ENCODE measurements at places on chromosomes 7 and 10. TPM values are rescaled to one million over a fixed set of nuclear protein-coding genes. Genes with fewer than 3 reads are reported as not detected.
A peak's percentile ranks its signal among the peaks of the same experiment; 100 is the strongest.

The SPDYE5 gene
- 12.5 TPM for total RNA-seq

The TMEM236 gene
- 0.47 TPM for total RNA-seq

The CTTNBP2 gene
- total RNA-seq, result 3.4 TPM

The BEND7 gene
- 31.2 TPM for total RNA-seq

The CCT6A gene
- 96.4 TPM for total RNA-seq

The AMZ1 gene
- total RNA-seq, result 1.1 TPM

The ELAPOR2 gene
- 7.8 TPM for total RNA-seq

The GPR158 gene
- total RNA-seq, result 2.5 TPM

The CDK5 gene
- 15.4 TPM for total RNA-seq

- no peaks in the 10 kb centered on the region for H3K27me3 ChIP-seq
- H3K4me3 ChIP-seq, result no peak overlapping the region
- H3K4me1 ChIP-seq, result no peaks in the 10 kb centered on the region
- no peak for DNase-seq
- no peak overlapping the region for H3K27ac ChIP-seq
- no peaks in the 10 kb centered on the region for H3K36me3 ChIP-seq
These were observed 584.7 kb downstream of the PHTF2 start for GRCh38 chr7:78383096-78383880.

DNA sequence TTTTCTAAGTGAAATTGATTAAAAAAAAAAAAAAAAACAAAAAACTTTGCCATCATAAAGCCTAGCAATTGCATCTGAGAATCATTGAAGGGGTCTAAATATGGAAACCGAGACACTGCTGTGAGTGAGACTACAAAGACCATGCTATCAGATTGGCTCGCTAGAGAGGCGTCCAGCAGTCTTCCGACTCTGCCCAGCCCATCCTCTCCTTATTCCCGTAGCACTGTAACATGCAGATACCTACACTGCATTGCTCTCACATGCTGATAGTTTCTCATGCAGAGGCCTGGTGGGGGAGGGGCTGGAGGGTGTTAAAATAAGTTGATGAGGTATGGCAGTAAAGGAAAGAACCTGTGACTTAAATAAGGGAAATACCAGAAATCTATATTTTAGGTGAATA is 130.7 kb downstream of the NRF1 start:
- H3K36me3 ChIP-seq, result no peaks in the 10 kb centered on the region
- no peaks in the 10 kb centered on the region for H3K27me3 ChIP-seq
- no peak overlapping the region for H3K4me3 ChIP-seq
- DNase-seq, result no peak
- H3K4me1 ChIP-seq, result peaks cover 9% of the 10 kb centered on the region

DNA sequence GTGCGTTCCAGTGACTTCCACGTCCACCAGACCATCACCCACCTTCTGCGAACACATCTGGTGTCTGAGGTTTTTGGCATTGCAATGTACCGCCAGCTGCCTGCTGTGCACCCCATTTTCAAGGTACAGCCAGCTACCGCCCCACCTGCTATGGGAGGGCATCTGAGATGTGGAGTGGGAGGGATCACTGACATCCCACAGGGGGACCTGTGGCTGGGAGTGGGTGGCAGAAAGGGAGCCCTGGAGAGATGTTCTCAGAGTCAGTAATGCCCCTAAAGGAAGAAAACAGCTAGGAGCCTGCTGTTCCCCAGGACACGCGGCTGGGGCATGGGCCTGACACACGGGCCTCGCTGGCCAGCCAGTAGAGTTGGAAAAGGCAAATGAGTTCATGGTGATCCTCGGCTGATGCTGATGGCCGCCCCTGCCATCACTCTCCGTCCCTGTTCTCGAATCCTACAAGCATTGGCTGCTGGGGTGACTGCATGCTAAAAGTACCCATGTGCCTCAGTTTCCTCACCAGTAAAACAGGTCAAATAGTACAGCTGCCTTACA is 66.6 kb downstream of the ALOX5 start:
- no peak overlapping the region for H3K27ac ChIP-seq
- no peaks in the 10 kb centered on the region for H3K36me3 ChIP-seq
- H3K4me3 ChIP-seq, result no peak overlapping the region
- no peaks in the 10 kb centered on the region for H3K4me1 ChIP-seq
- DNase-seq, result no peak
- H3K27me3 ChIP-seq, result no peaks in the 10 kb centered on the region

GRCh38 chr10:84047258-84048010 is 91.9 kb upstream of the GHITM start:
- H3K4me1 ChIP-seq, result no peaks in the 10 kb centered on the region
- H3K36me3 ChIP-seq, result no peaks in the 10 kb centered on the region
- no peak overlapping the region for H3K27ac ChIP-seq
- no peak overlapping the region for H3K4me3 ChIP-seq

DNA sequence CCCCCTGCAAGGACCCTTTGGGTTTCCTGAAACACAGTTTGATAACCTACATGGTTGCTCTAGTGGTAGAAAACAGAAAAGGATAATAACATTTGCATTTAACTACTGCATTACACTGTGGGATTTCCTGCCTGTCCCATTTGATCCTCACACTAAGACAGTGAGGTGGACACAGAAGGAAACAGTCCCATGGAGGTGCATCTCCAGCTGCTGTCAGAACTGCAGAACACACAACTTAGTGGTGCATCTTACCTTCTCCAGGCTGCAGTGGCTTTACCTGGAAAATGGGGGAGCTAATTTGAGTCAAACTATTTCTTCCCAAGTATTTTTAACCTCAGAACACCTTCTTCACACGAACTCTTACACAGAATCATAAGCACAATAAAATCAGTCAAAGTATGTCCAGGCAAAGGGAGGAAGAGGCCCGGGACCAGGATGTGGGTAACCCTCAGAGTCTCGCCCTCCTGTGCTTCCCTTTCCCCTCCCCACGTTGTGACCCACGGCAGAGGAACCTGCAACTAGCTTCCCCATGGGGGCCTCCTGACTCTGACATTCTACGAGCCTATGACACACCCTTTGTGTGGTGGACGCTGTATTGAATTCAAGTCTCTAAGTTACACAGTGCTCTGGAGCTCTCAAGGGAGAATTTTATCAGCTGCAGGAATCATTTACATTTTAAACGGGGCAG is 33.7 kb downstream of the SCRN1 start:
- no peaks in the 10 kb centered on the region for H3K36me3 ChIP-seq
- H3K4me3 ChIP-seq, result no peak overlapping the region
- no peaks in the 10 kb centered on the region for H3K27me3 ChIP-seq
- H3K27ac ChIP-seq, result no peak overlapping the region

DNA sequence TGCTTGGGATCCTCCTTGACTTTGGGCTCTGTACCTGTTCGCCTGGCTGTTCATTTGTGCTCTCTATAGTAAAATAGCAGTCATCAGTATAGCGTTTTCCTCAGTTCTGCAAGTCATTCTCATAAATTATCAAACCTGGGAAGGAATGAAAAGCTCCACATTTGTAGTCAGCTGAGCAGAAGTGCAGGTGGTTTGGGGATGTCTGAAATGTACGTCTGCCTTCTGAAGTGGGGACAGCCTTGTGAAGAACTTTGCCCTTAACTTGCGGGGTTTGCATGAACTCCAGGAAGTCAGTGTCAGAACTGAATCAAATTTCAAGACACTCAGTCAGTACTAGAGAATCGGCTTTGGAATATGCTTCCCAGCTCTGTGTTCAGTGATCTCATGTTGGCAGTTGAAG is 358.3 kb upstream of the PRKCQ start:
- no peaks in the 10 kb centered on the region for H3K36me3 ChIP-seq
- no peak overlapping the region for H3K4me3 ChIP-seq
- no peaks in the 10 kb centered on the region for H3K27me3 ChIP-seq
- H3K4me1 ChIP-seq, result no peaks in the 10 kb centered on the region

GRCh38 chr7:66452165-66452564 is 176.5 kb upstream of the KCTD7 start:
- H3K27me3 ChIP-seq, result no peaks in the 10 kb centered on the region
- no peak overlapping the region for H3K4me3 ChIP-seq
- no peak overlapping the region for H3K27ac ChIP-seq
- DNase-seq, result no peak
- no peaks in the 10 kb centered on the region for H3K36me3 ChIP-seq

DNA sequence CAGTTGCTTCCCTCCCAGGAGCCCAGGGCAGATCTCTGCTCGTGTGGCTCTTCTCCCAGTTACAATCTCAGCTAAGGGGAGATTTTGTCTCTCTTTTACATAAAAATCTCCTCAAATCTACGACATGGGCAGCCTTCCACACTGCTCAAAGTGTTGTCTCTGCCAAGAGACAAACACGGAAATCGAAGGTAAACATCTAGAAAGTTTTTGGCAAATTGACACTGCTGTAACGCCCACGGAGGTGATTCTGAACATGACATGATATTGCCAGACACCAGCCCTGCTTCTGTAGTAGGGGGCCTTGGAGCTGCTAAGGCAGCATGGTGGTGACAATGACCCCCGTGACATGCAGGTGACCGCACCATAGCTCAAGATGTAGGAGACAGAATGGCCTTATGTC is 128.3 kb downstream of the CCDC3 start:
- no peaks in the 10 kb centered on the region for H3K36me3 ChIP-seq
- peaks cover 5% of the 10 kb centered on the region for H3K4me1 ChIP-seq
- H3K4me3 ChIP-seq, result no peak overlapping the region
- no peak for DNase-seq

- H3K4me1 ChIP-seq, result no peaks in the 10 kb centered on the region
- no peak overlapping the region for H3K27ac ChIP-seq
- H3K36me3 ChIP-seq, result no peaks in the 10 kb centered on the region
- H3K27me3 ChIP-seq, result no peaks in the 10 kb centered on the region
- DNase-seq, result no peak
These were observed 99.3 kb downstream of the CDC14C start for GRCh38 chr7:49023345-49024328.

DNA sequence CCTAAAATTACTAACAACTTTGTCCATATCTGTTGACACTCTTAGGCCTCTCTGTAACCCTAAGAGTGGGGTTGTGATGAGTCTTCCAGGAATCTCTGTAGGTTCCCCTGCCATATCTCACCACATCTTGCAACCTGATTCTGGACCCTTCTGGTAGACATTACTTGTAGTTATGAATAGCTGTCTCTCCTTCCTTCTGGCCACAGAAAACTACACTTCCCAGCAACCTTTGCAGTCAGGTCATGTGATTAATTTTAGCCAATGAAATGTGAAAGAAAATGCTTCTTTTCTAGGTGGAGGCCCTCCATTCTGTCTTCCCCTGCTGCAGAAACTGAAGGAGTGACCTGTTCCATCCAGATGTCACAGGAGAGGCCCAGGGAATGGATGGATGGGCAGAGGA is 147.6 kb upstream of the AOAH start:
- H3K27ac ChIP-seq, result no peak overlapping the region
- no peak overlapping the region for H3K4me3 ChIP-seq
- H3K36me3 ChIP-seq, result no peaks in the 10 kb centered on the region
- no peaks in the 10 kb centered on the region for H3K27me3 ChIP-seq

- no peak overlapping the region for H3K27ac ChIP-seq
- no peaks in the 10 kb centered on the region for H3K36me3 ChIP-seq
- H3K4me3 ChIP-seq, result no peak overlapping the region
These were observed 33.7 kb upstream of the DGKI start for GRCh38 chr7:137880432-137880831.

DNA sequence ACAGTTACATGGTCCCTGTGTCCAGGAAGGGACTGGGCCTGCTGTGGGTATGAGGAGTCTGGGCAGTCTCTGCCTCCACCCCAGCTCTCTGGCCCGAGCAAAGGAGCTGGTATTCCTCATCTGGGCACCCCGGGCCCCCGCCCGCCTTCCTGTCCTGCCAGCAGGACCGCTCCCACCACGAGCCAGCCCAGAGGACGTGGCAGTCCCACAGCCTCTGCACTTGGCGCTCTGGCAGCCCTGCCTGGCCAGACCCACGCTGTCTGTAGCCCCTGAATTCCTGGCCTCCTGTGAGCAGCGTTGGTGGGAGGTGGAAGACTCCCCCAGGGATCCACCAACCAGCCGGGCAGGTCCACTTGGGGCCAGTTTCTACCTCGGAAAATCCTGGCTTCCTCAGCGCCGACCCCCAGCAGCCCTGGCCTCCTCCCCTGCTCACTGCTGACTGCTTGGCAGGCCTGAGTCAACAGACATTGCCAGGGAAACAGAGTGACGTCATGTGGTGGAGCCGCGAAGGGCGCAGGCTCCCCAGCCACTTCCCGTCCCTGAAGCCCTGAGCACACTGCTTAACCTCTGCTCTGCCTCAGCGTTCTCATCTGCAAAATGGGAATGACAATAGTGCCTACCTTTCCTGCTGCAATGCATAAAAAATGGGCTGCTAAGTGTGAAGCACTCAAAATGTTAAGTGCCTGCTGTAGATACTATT is 21.6 kb upstream of the LIMK1 start:
- H3K4me3 ChIP-seq, result no peak overlapping the region
- no peaks in the 10 kb centered on the region for H3K36me3 ChIP-seq
- peak; percentile 82 for DNase-seq
- peak overlapping the region; percentile 85 for H3K27ac ChIP-seq
- H3K27me3 ChIP-seq, result no peaks in the 10 kb centered on the region
- peaks cover 9% of the 10 kb centered on the region for H3K4me1 ChIP-seq

- H3K4me1 ChIP-seq, result no peaks in the 10 kb centered on the region
- H3K4me3 ChIP-seq, result no peak overlapping the region
- DNase-seq, result no peak
These were observed 82.1 kb downstream of the CPEB3 start for GRCh38 chr10:92208736-92209135.

GRCh38 chr7:114148779-114149178 is 230.0 kb upstream of the PPP1R3A start:
- no peaks in the 10 kb centered on the region for H3K4me1 ChIP-seq
- H3K4me3 ChIP-seq, result no peak overlapping the region
- DNase-seq, result no peak

- H3K4me1 ChIP-seq, result peaks cover 5% of the 10 kb centered on the region
- no peak overlapping the region for H3K4me3 ChIP-seq
- no peaks in the 10 kb centered on the region for H3K36me3 ChIP-seq
- no peaks in the 10 kb centered on the region for H3K27me3 ChIP-seq
- DNase-seq, result no peak
These were observed 4.8 kb upstream of the UNC5B start for GRCh38 chr10:71207578-71207977.

DNA sequence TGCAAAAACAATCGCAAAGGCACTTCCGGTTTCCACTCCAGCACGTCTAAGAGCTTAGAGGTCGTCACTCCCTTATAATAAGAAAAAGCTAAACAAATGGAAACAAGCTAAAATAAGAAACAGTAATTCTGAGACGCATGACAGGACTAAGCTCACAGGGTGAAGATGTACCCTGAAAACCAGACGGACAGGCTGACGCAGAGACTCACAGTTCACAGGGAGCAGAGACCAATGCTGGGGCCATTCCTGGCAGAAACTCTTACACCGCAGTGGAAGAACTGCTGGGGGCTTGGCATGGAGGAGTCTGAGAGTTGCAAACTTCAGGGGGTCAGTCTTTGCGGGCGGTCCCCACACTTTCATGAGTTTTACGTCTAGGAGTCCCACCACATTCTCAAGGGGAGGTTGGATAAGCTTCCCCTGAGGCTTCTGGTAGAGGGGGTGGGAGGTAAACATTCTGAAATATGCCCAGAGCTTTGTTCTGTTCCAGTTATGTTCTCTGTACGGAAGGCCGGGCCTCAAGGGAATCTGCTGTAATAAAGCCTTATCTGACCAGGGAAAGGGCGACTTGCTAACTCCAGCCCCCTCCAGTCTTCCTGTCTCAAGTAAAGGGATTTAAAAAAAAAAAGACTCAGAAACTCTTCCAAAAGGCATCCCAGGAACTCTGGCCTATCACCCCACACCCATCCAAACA is 47.8 kb downstream of the BRI3 start:
- peak overlapping the region; percentile 4 for H3K27ac ChIP-seq
- H3K36me3 ChIP-seq, result no peaks in the 10 kb centered on the region
- H3K4me3 ChIP-seq, result no peak overlapping the region
- no peak for DNase-seq
